ENCODE measurements at places on chromosomes 7 and 10. TPM values are rescaled to one million over a fixed set of nuclear protein-coding genes. Genes with fewer than 3 reads are reported as not detected.
A peak's percentile ranks its signal among the peaks of the same experiment; 100 is the strongest.

MYH16 gene
- polyA plus RNA-seq: 0.25 TPM

CHN2 gene
- 30.5 TPM for polyA plus RNA-seq

DNA sequence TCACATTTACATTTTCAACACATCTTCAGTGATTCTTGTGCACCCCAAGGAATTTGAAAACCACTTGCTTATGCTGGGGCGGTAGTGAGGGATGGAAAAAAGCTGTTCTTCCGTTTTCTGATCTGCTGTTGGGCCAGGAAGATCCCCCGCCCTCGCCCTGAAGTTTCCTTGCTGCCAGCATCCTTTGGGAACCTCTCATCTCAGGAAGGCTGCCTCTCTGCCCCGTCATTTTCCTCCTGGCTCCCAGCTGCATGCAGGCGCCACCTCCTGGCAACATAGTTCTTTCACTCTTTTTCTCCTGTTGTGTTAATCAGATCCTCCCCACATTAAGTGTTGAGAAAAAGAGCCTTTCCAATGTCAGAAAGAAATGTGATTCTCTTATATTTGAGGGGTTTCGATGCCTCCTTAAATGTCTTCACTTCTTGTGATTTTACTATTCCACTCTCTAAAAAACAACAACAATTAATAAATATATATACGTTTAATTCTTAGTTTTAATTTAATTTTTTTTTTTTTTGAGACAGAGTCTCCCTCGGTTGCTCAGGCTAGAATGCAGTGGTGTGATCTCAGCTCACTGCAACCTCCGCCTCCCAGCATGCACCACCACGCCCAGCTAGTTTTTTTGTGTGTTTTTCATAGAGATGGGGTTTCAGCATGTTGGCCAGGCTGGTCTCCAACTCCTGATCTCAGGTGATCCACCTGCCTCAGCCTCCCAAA lies 122.9 kb downstream of the RALA start:
- DNase-seq: peak; percentile 54

DNA sequence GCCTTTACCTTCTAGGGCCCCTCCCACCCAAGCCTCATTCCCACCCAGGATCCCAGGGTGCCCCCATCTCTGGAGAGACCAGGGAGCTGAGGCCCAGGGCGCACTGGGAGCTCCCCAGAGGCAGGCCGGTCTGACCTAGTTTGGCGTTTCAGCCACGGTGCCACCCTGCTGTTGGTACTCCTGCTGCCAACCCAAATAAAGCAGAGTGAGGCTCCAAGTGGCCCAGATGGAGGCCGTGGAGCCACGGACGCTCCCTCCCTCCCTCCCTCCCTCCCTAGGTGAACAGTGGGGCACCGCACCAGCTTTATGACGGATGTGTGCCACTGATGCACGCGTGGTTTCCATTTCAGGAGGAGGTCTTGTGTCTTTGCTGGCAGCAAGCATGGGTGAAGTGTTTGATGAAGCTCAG lies 1.8 kb downstream of the INPP5A start:
- DNase-seq: no peak

DNA sequence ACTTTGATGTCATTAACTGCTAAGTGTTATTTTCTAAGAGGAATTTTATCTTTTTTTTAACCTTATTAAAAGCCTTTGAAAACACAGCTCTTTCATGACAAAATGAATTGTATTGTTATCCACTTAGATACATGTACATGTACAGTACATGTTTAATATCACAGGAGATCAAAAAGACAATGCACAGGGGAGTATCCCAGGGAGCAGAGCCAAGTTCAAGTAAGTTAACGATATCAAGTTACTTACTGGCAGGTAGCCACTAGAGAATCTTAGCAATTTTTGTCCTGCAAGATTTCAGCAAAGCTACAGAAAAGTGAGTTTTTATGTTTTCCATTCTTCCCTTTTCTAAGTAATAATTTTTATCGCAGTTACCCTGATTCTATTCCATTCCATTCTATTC lies 33.9 kb upstream of the ARL4A start:
- no peak for DNase-seq

DNA sequence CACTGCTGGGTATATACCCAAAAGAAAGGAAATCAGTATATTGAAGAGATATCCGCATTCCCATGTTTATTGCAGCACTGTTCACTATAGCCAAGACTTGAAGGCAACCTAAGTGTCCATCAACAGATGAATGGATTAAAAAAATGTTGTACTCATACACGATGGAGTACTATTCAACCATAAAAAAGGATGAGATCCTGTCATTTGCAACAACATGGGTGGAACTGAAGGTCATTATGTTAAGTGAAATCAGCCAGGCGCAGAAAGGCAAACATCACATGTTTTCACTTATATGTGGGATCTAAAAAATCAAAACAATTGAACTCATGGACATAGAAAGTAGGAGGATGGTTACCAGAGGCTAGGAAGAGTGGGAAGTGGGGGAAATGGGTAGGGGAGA lies 19.3 kb downstream of the NRCAM start:
- no peak for DNase-seq

GRCh38 chr7:16817536-16817935 lies 12.7 kb upstream of the AGR2 start:
- DNase-seq: no peak

ERVW-1 gene
- polyA plus RNA-seq: not detected

DNA sequence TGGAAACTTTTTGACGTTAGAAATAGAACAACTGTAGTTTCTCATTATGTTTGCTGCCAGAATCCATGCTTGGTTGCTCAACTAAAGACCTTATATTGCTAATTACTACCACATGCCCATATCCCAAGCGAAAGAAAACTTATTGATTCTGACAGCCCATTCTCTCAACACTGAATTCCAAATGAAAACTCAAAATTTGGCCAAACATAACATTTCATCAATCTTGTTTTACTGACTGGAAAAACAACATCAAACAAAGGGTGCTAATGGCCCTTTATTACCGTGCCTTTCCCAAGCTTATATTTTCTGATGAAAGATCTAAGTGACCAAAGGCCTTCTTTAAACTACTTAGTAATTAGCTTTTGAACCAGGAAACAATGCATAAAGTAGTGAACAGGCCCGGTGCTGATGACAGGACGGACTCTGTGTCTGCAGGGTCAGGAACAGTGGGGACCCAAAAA lies 531.8 kb downstream of the KCNMA1 start:
- DNase-seq: no peak

- no peak for DNase-seq
Measured at GRCh38 chr7:2799253-2799652, 44.9 kb downstream of the GNA12 start.

MMD2 gene
- not detected for polyA plus RNA-seq

DNA sequence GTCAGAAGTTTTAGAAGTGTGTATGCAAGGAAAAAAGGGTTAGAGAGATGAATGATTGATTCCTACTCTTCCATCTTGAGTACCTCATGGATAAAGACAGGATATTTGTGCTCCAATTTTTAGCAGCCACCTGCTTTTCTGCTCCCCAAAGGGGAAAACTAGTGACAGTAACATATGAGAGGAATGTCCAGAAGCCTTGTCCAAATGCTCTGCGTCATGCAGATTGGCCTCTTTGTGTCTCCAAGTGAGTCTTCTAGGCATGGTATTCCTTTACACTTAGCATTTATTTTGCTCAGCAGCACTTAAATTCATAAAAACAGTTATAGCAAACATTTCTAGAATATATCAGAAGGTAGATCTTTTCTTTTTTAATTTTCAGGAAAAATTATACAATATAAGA lies 306.8 kb downstream of the CNTNAP2 start:
- DNase-seq: no peak

DNA sequence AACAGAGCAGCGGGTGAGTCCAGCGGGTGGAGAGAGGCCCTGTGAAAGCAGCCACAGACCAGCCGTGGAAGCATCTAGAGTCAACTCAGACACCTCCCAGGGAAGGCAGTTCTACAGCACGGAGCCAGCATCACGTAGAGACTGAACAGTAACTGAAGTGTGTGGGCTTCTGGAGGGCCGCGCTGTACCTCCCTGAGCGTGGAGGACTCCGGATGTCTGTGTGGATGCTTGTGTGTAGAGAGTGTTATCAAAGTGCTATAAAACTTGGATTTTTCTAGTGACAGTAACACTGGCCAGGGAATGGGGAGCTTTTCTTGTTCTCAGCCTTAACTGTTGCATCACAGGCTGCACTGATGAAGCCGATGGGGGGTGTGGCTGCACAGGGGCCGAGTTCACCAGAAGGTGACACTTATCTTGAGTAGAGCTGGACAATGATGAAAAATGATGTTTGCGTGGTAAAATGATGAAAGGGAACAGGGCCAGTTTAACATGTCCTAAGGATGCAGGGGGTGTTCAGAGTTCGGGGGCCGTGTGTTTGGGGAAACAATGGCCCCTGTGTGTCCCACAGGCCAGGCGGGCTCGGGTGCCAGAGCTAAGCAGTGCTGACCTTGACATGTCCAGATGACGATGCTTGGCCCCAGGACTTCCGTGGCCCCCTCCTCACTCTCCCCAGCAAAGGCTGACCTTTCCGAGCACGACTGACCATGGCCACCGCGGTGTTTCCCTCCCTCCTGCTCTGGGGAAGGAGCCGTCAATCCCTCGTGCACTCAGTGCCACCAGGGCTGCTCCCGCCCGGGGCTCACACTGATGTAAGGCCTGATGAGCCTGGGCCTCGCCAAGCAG lies 21.9 kb downstream of the MNX1 start:
- peak; percentile 94 for DNase-seq

GRCh38 chr7:155303039-155303593 lies 5.4 kb downstream of the INSIG1 start:
- DNase-seq: no peak

- no peak for DNase-seq
Measured at GRCh38 chr7:139582130-139582650, 58.7 kb downstream of the CLEC2L start.

DNA sequence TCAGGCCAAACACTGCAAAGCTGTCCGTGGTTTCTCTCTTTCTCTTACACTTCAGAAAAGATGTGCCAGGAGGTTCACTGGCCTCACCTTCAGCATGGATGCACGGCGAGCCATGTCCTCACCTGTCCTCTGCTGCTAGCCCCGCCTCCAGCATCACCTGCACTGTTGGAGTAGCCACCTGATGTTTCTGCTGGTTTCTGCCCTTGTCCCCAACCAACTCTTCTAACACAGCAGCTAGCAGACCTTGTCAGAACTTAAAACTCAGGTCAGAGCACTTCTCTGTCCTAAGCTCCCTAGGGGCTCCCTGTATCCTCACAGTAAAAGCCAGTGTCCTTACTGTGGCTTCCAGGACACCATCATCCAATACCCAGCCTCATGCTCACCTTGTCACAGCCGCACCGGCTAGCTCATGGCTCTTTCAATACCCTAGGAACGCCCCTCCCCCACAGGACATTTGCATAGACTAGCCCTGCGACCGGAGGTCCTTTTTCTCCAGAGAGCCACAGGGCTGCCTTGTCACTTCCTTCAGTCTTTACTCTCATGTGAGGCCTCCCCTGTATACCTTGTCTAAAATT lies 15.2 kb downstream of the PALD1 start:
- no peak for DNase-seq

- no peak for DNase-seq
Measured at GRCh38 chr7:140674356-140674800, 1.6 kb downstream of the ADCK2 start.

GDF2 gene
- not detected for polyA plus RNA-seq

GRCh38 chr7:41921453-41921981 lies 218.6 kb upstream of the INHBA start:
- DNase-seq: no peak

DNA sequence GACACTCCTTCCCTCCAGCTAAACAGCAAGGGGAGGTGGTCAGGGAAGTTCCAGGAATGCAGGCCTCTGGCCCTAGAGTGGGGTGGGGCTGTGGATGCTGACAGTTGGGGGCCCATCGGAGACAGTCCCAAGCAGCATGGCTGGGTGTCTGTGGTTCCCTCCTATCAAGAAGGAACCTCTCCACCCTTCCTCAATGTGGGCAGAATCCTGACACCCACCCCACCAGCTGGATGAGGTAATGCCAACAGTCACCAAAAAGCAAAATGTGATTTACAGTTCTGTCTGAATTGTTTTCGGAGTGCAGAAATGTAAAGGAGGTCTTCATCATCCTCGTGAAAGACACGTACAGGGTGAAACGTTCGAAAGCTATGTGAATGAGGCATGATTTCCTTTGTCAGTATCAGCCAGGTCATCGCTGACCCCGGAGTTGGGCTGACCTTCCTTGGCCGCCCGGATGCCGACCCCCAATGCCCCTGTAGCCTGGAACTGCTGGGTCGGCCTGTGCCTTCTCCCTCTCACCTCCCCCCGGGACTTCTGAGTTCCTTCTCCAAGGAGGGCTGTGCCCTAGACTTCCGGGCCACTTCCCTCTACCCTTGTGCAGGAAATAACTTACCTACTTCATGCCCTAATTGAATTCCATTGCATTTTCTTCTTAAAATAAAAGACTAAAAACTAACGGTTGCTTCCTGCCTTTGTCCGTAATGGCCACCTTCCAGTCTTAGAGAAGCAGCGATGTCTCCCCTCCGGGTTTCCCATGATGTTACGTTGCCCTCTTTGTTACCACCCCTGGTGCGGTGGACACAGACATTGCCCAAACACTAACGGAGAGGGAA lies 24.5 kb downstream of the FOXK1 start:
- no peak for DNase-seq

GRCh38 chr10:79394664-79395063 lies 47.4 kb downstream of the PPIF start:
- no peak for DNase-seq
